Stimulated activated CD4-positive, alpha-beta T cell treated with anti-CD3 and anti-CD28 coated beads, TNF-alpha, amount 100 ng/mL, for 48 hours (primary cell): ENCODE measurements at places on chromosomes 4 and X.

DNA sequence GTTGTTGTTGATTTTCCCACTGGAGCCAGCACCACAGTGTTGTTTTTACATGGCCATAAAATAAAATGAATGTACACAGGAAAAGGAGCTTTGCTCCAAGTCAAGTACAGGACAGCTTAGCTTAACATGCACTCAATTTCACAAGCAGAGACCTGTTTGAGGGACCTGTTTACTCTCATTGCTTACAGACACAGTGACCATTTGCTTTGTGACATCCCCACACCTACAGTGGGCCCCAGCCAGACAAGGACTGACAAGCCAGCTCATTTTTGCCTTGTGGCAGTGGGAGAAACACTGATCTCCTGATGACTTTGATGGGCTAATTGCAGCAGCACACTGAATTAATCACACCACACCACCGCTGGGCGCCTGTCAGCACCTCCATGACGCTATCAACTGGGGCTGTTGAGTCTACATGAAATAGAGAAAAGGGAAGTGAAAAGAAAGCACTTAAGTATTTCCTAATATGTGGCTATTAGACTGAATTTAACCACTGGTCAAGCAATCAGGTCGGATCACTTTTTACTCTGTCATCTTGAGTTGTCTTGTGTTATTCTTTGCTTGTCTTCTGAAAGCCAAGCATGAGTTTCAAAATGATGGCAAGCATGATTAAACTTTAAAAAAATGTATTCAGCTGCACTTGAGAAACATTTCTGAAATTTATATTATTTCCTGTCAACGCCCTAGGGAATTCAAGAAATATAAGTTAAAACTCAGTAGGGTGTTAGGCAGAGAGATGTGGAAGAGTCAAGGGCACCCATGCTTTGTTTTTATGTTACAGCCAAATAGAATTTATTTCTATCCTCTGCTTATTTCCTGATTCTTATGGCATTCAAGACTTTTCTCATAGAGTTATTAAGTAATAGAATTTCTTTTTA is 557.7 kb downstream of the RAB28 start:
- DNase-seq: no peak

GRCh38 chr4:159103384-159103990 is 608 bp downstream of the RAPGEF2 start:
- no peak for DNase-seq

DNA sequence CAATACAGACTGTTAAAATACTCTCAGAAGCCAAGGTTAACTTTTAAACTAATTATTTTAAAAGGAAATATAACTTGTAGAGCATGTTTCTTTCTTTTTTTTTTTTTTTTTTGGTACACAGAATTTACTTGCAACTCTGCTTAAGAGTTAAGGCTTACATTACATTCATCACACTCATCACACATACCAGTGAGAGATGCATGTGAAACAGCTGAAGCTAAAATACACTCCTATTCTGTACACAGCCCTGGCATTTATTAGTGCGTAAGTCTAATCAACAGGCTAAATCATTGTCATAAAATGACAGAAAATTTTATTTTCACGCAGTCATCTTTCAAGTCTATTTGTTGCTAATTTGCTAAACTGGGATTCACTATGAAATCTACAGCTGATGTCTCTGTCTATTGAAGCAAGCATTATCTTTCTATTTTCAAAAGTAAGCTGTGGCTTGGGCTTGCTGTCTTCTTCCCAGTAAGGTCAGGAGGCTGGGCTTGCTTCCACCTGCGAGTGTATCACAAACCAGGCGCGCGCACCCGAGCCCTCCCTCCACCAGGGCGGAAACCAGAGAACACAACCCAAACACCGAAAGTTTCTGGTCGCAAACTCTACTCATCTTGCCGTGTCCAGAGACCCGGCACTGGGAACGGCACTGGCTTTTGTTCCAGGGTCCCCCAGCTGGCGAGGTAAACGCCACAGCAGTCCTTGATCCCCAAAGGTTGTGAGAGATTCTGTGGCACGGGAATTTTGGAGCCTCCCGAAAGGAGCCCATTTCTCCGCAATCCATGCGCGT is 3.9 kb downstream of the MAML3 start:
- no peak for DNase-seq

DNA sequence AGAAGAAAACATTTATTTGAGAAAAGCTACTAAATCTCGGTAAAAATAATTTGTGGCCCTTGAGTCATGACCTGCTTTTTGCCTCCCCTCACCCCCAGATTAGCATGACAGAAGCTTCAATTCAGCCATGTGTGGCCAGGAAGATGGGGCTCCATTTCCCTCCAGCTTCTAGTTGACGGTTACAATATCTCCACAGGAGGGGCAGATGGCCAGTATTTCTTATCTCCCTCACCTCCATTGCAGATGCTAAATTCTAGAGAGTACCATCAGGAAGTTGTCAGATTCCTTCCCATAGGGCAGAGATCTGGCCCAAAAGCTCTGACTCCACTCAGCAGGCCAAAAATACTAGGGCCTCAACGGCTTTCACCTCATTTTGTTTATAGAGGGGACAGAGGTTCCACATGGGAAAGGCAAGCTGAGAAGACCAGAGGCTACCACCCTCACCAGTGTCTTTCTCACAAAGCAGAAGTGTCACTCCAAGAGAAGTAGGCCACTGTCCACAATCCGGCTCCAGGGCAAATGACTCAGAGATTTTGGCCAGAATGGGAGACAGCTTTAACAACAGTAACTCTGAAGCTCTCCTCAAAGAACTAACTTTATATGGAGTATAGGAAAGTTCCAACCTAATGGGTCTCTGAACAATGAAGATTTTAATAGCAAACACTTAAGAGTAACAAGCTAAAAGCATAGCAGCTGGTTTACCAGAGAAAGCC is 108.3 kb downstream of the TBC1D19 start:
- DNase-seq: no peak

DNA sequence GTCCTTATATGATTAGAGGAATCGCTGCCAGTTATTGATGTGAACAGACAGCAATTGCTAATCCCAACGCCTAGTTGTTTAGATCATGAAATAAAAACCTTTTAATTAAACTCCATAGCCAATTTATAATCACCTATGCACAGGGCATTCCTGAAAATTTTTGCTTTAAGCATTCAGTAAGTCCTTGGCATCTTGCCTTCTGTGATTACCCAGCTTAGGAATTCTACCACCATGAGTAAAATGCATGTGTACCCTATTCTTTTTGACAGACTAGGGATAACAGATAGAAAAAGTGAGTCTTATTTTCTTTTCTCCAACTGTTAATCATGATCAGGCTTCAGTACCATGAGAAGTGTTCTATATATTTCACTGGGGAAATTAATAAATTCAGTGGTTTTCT is 995.3 kb upstream of the GRIA3 start:
- DNase-seq: no peak

DNA sequence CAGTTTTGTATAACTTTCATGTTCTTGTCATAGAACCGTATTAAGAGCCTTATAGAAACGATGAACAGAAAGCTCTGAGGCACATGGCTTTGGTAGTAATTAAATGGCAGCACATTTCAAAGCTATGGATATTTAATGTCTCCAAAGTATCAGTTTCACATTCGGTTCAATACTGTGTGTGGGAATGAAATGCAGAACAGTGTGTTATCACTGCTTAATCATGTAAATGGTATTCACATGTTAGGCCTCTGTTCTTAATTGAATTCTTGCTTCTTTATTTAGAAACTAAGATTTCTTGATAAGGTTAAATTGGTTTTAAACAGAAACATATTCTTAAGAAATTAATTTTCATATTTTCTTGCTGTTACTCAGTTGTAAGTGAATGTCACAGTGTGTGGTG is 701.0 kb upstream of the PITX2 start:
- DNase-seq: no peak

- no peak for DNase-seq
Measured at GRCh38 chr4:166091912-166092510, 219.0 kb downstream of the TLL1 start.

GRCh38 chr4:15037923-15038541 is 35.8 kb downstream of the CPEB2 start:
- no peak for DNase-seq

GRCh38 chr4:67459164-67459563 is 86.1 kb downstream of the CENPC start:
- DNase-seq: no peak

- no peak for DNase-seq
Measured at GRCh38 chr4:143411527-143412419, 75.1 kb downstream of the GAB1 start.

- DNase-seq: no peak
Measured at GRCh38 chr4:114191496-114191895, 212.0 kb upstream of the ARSJ start.

DNA sequence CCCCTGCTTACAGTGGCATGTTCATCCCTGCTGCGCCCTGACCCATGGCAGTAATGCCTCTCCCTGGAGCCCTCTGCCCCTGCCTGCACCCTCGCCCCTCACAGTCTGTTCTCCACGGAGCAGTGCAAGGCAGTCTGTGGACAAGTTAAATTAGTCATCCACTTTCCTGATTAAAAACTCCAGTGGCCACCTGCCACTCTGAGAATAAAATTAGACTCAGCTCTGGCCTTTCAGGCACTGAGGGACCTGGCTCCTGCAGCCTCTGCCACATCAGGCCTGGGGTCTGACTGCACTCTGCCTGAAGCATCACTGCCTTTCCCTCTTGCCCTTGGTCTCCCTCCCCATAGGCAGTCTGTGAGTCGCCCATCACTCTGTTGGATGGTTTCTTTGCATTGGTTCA is 53.6 kb downstream of the GRK4 start:
- DNase-seq: no peak
